Cerebellar nuclear complex (tissue), 1 donor: ENCODE measurements at places on chromosomes 5 and 9.
A peak's percentile ranks its signal among the peaks of the same experiment; 100 is the strongest.

DNA sequence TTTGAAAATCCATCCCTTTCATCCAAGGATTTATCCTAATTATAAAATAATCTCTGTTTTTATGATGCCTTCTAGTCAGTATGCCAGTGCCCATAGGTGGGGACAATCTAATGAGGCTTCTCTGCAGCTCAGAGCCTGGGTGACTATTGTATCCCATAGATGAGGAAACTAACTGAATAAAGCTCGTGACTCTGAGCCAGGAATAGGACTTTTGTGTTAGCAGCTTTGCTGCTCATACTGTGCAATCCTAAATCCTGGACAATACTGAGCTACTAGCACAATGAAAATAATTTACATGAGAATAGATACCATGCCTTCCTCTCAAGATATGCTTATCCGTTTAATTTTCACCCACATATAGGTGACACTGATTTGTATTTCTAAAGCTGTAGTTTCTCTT, 443.0 kb downstream of the PLK2 start:
- no peak for DNase-seq

DNA sequence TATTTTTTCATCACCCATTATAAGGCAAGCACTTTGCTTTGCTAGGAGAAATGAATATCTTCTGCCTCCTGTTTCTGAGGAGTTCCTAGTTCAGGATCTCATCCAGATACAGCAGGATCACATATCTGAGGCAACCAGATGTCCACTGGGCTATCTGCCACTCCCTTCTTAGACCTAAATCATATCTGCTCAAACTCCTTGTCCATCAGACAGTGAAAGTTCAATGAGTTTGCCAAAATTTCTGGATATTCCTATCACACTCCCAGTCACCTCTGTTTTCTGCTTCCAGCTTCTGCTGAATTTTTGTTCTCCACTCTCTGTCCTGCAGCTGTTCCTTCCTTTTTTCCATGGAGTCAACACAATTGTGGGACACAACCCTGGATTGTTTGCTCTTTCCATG, 54.2 kb upstream of the BASP1 start:
- DNase-seq: no peak

GRCh38 chr9:95055334-95055850, 262.1 kb downstream of the FANCC start:
- no peak for DNase-seq

- no peak for DNase-seq
Measured at GRCh38 chr5:79456890-79457583, 56.9 kb downstream of the HOMER1 start.

- peak; percentile 95 for DNase-seq
Measured at GRCh38 chr5:142063878-142064331, 44.7 kb upstream of the NDFIP1 start.

DNA sequence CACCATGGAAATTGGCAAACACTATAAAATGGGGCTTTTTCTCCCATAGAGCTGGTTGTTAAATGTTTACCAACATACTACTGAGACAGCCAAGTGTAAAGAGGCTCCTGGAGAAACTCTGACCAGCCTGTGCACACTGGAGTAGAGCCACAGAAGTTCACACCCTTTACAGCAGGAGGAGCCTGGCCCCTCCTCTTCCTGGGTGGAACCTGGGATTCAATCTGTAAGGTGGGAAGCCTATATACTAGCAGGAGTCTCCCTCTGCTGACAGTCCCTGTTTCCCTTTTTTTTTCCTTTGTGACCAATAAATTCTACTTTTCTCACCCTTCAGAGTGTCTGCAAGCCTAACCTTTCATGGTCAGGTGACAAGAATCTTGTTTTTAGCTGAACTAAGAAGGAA, 10.4 kb upstream of the SLC30A5 start:
- DNase-seq: no peak
